Activated CD4-positive, alpha-beta T cell treated with anti-CD3 and anti-CD28 coated beads, Interleukin-10, Interleukin-2, amounts not matched to agents 100 ng/mL and 50 ng/mL, durations not matched to agents 16 hours and 8 hours (primary cell): ENCODE measurements at places on chromosomes 12 and 14.

DNA sequence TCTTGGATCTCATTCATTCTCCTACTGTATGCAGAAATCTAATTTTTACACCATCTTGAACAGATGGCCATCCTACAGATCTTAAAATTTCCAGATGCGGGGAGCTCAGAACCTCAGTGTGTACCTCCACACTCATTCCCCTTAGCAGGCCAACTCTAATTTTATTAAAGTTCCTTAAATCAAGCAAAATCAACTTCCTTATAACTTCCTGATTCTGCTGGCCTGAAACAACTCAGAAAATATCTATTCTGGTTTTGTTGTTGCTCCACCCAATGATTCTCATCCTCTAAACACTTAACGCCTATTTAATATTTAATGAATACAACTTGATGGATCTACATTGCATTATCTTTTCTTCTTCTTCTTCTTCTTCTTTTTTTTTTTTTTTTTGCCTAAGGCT lies 3.1 kb downstream of the EMP1 start:
- no peak for DNase-seq

DNA sequence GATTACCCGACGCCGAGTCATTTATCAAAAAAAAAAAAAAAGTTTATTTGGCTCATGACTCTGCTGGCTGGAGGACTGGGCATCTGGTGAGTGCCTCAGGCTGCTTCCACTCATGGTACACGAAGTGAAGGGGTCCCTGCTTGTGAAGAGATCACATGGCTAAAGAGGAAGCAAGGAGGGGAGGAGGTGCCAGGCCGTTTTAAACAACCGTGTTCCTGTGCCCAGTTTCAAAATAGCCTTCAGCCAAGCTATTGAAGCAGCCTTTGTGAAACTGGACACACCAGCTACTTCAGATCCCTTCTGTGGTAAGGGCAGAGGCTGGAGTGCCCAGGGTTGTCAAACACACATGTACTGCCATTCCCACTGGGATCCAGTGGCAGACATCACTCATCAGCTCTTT lies 7.6 kb downstream of the POP5 start:
- no peak for DNase-seq

DNA sequence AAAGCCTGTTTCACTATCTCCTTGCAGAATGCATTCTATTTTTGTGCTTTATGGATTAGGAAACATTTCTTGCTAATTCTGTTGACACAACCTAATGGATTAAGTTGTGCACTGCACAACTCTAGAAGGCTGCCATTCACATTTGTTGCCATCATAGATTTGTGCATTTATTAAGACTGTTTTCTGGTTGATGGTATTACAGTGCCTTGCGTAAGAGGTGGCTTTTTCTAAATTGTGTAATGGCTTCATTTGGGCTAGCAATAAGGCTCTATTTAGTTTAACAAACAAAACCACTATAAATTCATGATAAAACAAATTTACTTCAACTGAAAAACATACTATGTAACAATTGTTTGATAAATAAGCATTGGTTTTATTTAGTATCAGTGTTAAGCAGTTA lies 175.9 kb downstream of the TRHDE start:
- no peak for DNase-seq

DNA sequence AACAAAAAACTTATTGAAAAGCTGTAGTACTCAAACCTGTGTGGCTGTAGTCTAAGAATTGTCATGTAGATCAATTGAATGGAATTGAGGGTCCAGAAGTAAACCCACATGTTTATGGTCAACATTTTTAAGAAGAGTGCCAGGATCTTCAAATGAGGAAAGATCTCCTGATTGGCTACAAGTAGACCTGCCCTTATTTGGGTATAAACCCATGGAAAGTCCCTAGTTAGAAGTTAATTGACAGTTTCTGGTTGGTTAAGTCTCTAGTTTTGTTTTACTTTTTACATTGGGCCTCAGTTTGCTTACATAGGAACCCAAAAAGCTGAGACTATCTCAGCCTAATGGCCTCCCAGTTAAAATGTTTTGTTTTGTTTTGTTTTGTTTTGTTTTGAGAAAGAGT lies 91.9 kb upstream of the RESF1 start:
- no peak for DNase-seq

GRCh38 chr12:105343836-105344235 lies 13.3 kb downstream of the C12orf75 start:
- no peak for DNase-seq

DNA sequence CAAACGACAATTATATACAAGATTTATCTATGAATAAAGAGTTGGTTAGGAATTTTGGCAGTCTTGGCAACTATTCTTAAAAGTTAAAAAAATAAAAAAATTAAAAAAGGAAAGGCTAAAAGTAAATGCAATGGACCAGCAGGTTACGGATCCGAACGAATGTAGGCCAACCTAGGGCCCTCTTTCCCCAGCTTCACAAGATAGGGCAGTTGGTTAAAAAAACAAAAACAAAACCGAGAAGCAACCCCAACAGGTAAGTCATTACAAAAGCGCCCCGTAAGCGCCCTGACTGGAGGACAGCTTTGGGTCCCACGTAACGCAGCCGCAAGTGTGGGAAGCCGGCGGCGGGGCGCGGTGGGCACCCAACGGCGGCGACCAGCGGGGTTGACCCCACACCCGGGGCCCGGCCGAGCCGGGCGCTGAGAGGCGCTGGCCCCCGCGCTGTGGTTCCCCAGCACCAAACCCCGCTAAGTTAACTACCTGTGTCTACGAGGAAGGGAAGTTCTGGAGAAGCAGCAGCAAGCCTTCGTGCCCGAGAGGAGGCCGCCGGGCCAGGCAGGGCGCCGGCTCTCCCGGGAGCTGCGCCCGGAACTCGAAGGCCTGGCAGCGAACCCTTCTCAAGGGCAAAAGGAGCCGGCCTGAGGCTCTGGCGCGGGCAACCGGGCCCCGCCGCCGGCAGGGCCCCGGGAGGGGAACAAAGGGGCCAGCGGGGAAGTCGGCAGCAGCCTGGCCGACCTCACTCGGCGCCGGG lies 882 bp downstream of the HECTD1 start:
- peak; percentile 73 for DNase-seq

GRCh38 chr14:51002406-51002999 lies 58.2 kb upstream of the PYGL start:
- DNase-seq = no peak
